Fibroblast of skin of back (primary cell): ENCODE measurements at places on chromosomes 4 and X.

DNA sequence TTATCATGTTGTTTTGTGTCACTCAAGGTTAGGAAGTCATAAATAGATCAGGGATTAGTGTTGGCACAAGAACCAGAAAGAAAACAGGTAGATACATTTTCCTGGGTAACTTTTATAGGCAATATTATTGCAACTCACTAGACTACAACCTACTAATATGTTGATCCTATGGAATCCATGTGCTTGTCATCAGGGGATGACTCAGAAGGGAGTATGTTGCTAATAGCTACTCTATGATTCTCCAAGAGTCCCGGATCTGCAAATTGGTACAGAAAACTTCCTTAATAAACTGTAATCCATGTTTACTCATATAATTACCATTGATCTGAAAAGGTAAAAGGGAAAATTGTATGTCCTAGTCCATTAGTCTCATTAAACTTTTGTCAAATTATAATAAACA, 11.7 kb upstream of the GNRHR start:
- peak; percentile 39 for DNase-seq

- DNase-seq, result peak; percentile 74
Observed at GRCh38 chr4:39256436-39256835, 74.1 kb downstream of the WDR19 start.

DNA sequence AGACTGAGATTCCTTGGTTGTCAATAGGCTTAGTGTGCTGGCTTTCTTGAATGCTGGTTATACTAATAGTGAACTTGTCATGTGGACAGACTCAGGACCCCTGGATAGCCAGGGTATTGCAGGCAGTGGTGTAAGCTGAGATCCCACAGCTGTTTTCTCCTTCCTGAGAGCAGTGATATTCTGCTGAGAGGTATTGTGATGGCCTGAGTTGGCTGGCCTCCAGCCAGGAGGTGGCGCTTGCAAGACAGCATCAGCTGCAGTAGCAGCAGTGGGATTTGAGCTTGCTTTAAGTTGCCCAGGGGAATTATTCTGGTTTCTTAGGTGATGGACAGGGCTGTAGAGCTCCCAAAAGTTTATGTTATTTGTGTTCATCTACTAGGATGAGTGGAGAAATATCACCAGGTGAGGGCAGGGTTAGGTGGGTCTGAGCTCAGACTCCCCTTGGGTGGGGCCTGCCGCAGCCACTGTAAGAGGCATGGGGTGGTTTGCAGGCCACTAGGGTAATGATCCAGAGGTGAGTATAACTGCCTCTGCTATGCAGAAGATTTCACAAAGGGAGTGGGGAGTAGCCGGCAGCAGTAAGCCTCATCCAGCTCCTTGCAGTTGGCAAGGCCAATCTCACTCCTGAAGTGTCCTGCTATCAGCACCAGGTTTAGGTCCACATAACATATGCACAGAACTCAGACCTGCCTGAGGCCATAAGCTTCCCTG, 66.2 kb downstream of the IL15 start:
- no peak for DNase-seq

DNA sequence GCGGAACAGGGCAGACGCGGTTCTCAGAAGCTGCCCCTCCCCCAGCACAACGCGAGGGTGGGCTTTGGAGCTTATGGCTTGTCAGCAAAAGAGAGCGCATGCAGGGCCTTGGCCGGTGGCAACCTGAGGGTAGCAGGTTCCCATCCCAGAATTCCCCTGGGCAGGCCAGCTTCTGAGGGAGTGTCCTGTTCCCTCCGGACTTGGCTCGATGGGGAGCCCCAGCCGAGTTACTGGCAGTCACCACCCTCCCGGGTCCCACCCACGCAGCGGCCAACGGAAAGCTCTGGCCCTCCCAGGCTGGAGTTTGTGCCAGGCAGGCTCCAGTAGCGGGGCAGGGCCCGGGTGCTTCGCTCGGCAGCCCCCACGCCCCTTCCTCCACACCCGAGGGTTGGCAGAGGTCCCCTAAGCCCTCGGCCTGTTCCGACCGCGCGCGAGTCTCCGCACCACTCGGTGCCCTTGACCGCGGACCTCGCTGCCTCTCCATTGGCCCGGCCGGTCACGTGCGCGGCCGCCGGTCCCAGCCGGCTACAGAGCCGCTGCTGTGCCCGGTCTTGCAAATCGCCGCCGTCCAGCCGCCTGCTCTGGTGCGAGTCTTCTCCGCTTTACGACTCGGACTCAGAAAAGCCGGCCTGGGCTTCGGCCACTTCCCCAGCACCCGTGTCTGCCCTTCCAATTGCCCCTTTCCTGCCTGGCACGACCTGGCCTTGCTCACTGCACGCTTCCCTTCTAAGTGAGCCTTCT, 20.9 kb upstream of the MTM1 start:
- DNase-seq, result peak; percentile 28

- DNase-seq, result no peak
Observed at GRCh38 chrX:155505296-155505695, 46.9 kb upstream of the F8A3 start.

DNA sequence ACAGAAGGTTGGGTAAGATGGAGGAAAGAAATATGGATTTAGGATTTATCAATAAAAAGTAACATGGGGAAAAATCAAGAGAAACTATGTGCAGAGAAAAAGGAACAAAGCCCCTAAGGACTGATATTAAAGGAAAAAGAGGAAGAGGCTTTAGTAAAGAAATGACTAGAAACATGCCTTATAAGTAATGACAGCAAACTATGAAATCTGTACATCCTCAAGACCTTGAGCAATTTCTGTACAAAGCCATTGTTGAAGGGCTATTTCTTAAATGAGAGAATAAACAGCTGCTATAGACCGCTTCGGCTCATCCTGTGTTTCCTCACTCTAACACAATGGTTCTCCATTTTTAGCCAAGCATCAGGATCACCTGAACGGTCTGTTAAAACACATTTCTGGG, 180.3 kb upstream of the ATOH1 start:
- DNase-seq, result no peak
